Pancreas (tissue), 10 donors: ENCODE measurements at places on chromosomes 1 and 21. TPM values are rescaled to one million over a fixed set of nuclear protein-coding genes. Genes with fewer than 3 reads are reported as not detected.

- DNase-seq = no peak
Observed at GRCh38 chr1:93851327-93851712, 27.7 kb downstream of the DNTTIP2 start.

Gene TARBP1
- total RNA-seq = 14.4 TPM

Gene SPATC1L
- total RNA-seq = 6.8 TPM

Gene PGLYRP4
- not detected for total RNA-seq

DNA sequence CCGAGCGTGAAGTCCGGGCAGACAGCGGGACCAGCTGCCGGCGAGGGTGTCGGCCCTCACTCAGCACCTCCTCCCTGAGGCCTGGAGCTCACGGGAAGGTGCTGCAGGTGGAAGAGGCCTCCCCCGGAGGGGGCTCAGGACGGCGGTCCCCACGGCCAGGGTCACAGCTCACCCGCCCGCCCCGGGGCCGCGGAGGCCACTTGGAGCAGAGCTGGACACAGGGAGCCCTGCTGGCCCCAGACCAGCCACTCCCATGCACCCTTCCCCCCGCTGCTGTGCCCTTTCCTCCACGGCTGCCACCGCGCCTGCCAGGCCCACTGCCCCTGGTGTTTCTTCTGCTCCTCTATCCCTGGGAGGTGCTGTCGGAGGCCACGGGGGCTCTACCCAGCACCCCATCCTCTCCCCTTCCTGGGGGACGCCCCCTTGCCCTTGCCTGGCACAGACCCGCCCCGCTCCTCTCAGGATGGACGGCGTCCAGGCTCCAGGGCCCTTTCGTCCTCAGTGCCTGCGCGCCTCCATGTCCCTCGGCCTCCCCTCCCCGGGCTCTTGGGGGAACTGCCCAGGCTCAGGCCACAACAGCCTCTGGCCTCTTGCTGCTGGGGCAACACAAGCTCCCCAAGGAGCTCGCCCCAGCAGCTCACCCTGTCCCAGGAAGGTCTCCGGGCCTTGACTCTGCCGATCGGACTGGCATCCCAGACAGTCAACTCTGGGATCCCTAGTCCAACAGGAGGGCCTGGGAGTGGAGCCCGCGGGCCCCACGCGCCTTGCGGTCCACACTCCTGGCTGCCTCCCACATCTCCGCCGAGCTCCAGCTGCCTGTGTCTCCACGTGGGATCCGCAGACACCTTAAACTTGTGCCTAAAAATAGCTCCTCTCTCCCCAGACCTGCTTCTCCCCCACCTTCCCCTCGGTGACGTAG, 4.1 kb downstream of the TMEM240 start:
- DNase-seq = no peak

DNA sequence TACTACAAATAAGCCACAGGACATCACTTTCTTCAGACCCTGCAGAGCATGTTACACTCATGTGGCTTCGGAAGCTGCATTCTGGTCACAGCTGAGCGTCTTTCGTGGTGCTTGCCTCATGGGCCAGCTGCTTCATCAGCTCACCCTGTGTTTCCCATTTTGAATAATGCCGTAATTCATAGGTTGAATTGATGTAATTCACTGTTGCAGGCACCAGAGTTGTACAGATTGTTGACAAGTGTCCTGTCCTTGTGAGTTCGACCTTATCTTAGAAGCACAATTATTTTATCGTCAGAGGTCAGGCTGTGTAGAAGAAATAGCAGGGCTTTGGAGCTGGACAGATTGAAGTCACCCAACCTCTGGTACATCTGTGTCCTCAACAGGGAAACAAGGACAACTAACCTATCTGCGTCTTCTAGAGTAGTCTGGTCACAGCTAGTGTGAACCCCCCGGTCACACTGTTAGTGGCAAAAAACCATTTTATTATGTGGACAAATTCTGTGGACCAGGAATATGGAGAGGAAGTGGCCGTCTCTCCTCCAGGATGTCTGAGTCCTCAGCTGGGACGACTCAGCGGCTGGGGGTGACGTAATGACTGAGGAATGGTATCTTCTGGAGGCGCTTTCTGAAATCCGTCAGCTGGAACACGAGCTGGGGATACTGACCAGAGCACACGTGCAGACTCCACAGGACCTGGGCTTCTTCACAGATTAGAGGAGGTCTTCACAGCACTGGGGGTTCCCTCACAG, 17.8 kb downstream of the PKNOX1 start:
- no peak for DNase-seq

Gene C1orf50
- 2.0 TPM for total RNA-seq

Gene SPATA45
- total RNA-seq = not detected

Gene SLC35F3
- total RNA-seq = 2.0 TPM

Gene ELAVL4
- total RNA-seq = 2.8 TPM

- no peak for DNase-seq
Observed at GRCh38 chr1:22627331-22627730, 9.1 kb upstream of the C1QA start.

DNA sequence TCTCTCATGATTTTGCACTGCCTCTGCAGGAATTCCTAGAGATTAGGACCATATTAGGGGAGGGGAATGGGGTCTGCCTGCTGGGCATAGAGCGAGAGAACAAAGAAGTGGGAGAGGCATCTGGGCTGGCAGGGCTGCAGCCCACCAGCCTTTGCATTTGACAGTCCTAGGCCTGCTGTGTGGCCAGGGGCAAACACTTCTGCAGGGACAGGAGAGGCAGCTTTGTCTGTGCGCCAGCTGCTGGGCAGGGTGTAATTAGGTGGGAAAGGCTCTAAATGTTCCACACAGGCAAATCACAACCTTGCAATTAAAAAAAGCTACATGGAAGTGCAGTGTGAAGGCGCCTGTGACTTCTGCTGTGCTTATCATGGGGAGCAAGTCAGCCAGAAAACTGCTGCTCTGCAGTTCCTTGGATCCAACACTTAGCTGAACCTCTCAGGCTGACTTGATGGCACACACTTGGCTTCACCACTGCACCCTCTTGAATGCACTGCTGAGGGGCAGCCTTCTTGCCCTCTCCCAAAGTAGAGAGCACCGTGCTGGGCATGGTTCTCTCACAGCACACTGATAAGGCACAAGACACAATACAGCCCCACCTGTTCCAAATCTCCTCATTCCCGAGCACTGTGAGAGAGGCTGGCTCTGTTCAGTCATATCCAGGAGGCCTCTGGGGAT, 73.6 kb upstream of the TLR5 start:
- no peak for DNase-seq
